H9 (cell line): ENCODE measurements at places on chromosomes 4 and X.

- DNase-seq = no peak
Measured at GRCh38 chr4:89064848-89065247, 7.9 kb upstream of the FAM13A start.

GRCh38 chr4:38184404-38184803 is 224.2 kb downstream of the PTTG2 start:
- DNase-seq = no peak

GRCh38 chr4:86401826-86402225 is 42.0 kb upstream of the MAPK10 start:
- no peak for DNase-seq

GRCh38 chr4:114870987-114871386 is 242.4 kb downstream of the NDST4 start:
- no peak for DNase-seq

GRCh38 chrX:120269373-120270035 is 18.9 kb downstream of the ZBTB33 start:
- no peak for DNase-seq

DNA sequence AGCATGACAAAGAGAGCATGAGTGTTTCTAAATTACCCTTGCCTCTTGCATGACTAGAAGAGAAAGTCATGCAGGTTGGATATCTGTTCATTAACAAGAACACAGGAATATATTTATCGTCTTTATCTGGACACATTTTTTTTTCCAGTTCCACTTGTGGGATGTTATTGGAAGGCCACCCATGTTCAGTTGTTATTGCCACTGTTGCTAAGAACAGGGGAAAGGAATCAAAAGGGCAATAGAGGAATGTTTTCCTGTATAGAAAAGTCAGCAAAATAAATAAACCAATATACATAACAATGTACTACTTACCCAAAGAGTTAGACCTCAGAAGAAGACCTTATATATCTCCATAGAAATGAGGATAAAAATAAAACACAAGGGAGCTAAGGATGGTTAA is 270.1 kb downstream of the QDPR start:
- no peak for DNase-seq

- DNase-seq = peak; percentile 83
Measured at GRCh38 chr4:575281-576141, 584 bp downstream of the TMEM271 start.

DNA sequence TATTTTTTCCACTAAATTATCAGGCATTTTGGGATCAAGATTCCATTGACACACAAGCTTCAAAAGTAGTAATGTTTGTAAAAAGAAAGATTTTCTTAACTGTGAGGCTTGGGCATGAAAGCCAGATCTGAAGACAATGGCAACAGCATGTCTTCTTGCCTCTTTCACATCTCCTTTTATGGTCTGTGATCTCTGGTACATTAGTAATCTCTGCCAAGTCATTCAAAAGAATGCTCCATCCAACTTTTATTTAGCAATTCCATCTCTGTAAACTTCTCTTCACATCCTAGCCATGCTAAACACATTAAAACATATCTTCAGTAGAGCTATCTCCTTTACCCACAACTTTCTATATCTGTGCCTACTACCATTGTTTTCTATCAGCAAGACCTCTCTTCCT is 465.4 kb downstream of the FAT4 start:
- no peak for DNase-seq

GRCh38 chr4:38284294-38285030 is 324.3 kb downstream of the PTTG2 start:
- DNase-seq = no peak

GRCh38 chrX:27746516-27746915 is 61.3 kb upstream of the MAGEB10 start:
- DNase-seq = no peak

GRCh38 chr4:122010610-122011009 is 58.8 kb upstream of the TRPC3 start:
- DNase-seq = no peak

DNA sequence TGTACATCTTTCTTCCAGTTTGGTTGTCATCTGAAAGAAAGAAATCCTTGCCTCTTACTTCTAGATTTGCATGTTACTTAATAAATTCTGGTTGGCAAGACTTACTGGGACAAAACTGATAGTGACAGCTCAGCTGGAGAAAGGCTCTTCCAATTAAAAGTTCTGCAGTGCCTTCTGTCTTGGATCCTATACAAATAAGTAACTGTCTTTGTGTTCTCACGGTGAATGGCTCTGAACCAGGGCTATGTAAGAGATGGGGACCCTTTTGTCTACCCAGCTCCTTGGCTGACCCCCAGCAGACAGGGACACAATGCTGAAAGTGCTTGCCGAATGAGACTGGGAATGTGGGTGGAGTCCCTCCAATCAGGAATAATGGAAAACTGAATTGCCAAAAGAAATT is 89.5 kb downstream of the AASDH start:
- DNase-seq = no peak

GRCh38 chr4:113179996-113180395 is 130.5 kb downstream of the ANK2 start:
- DNase-seq = no peak
